ENCODE measurements at places on chromosomes 3 and 15. TPM values are rescaled to one million over a fixed set of nuclear protein-coding genes. Genes with fewer than 3 reads are reported as not detected.

SLC30A4 gene
- total RNA-seq = 7.8 TPM

LMCD1 gene
- total RNA-seq = 24.9 TPM

MYL3 gene
- 0.08 TPM for total RNA-seq

CNTN4 gene
- 0.12 TPM for total RNA-seq

GPR62 gene
- total RNA-seq = not detected

MKRN2 gene
- 32.2 TPM for total RNA-seq

FGF7 gene
- total RNA-seq = 5.2 TPM

STAB1 gene
- total RNA-seq = 0.15 TPM

PDZRN3 gene
- total RNA-seq = 14.3 TPM

TJP1 gene
- 42.8 TPM for total RNA-seq

LXN gene
- 16.0 TPM for total RNA-seq

EBLN2 gene
- 3.9 TPM for total RNA-seq

EPHB3 gene
- 9.4 TPM for total RNA-seq

ZNF860 gene
- total RNA-seq = 0.38 TPM

ADAMTS7 gene
- 8.9 TPM for total RNA-seq

ROPN1B gene
- not detected for total RNA-seq

SLC28A2 gene
- not detected for total RNA-seq

MKRN3 gene
- total RNA-seq = 0.90 TPM

PARP16 gene
- total RNA-seq = 1.7 TPM

NME9 gene
- total RNA-seq = 0.23 TPM

SERPINI2 gene
- total RNA-seq = not detected

KLHL40 gene
- not detected for total RNA-seq

PTH1R gene
- 0.15 TPM for total RNA-seq

SLC22A13 gene
- total RNA-seq = 0.94 TPM

TTLL13 gene
- not detected for total RNA-seq

PAQR5 gene
- total RNA-seq = 0.15 TPM

ANKRD63 gene
- total RNA-seq = not detected

ADAMTS17 gene
- total RNA-seq = not detected

LRRC34 gene
- total RNA-seq = 1.2 TPM

LDHAL6B gene
- not detected for total RNA-seq

MASP1 gene
- total RNA-seq = 20.2 TPM

ANO10 gene
- 26.6 TPM for total RNA-seq

GOLGA8O gene
- 1.2 TPM for total RNA-seq

C2CD4B gene
- total RNA-seq = 0.68 TPM

CRYGS gene
- 0.75 TPM for total RNA-seq

STAG1 gene
- 26.8 TPM for total RNA-seq

TNFAIP8L3 gene
- total RNA-seq = 16.5 TPM

MOBP gene
- total RNA-seq = not detected

MRAS gene
- total RNA-seq = 69.1 TPM

MUSTN1 gene
- not detected for total RNA-seq

AGBL1 gene
- not detected for total RNA-seq

GOLGA6L6 gene
- total RNA-seq = not detected

HRG gene
- not detected for total RNA-seq

CPNE9 gene
- not detected for total RNA-seq

CTNNB1 gene
- 818 TPM for total RNA-seq

SHC4 gene
- total RNA-seq = 4.1 TPM

CLSTN2 gene
- total RNA-seq = 0.82 TPM

CHDH gene
- total RNA-seq = under 0.01 TPM
